ENCODE measurements at places on chromosomes 7 and 10.

GRCh38 chr7:149773446-149774236 lies at the start of gene ZNF467:
Gene ZNF467 (minus strand): TSS chr7:149773588. CDS start chr7:149771032, 2,556 bp downstream.
- DNase-seq = peak; percentile 27

DNA sequence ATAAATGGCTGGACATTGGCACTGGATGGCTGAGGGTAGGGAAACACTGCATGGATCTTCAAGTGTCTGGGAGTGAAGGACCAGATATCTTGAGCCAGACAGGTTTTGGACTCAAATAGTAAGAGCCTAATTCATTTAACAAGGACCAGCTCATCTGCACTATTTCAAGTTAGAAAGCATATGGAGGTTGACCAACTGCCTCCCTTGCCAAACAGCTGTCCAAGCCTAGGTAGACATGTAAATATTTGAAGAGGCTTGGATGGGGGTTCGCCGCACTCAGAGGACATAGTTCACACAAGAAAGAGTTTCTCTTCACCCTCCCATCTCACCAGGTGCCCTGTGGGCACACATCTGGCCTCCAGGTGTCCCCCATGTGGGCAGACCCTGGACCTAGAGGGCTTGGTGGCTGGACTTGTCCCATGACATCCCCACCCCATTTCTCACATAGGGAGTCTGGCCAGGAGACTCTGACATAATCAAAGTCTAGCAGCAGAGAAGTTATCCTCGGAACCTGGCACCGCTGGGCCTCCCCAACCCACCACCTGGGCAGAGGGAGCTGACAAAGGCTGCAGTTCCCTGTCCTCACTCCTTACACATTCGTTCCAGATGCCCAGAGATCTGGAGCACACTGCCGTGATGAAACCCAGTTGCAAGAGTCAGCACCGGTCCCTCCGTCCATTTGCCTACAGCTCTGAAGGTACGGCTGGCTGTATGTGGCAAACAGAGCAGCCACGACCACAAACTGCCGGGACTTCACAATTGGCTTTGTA lies 116.9 kb upstream of the GDF10 start:
- DNase-seq = no peak

- DNase-seq = no peak
These were observed 11.8 kb downstream of the ZAN start for GRCh38 chr7:100745184-100745583.

DNA sequence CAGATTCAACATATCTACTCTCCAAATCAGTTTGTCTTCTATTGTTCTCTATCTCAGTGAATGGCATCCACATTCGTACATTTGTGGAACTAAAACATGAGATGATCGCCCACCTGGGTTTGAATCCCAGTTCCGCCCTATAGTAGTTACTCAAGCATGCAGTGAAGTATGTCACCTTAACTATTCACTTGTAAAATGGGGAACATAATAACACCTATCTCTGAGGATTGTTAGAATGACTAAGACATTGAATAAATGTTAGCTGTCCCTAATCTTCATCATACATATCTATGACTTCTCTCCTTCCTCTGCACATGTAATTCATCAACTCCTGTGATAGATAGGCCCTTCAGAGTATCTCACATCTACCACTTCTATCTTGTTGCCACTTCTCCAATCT lies 24.7 kb downstream of the UBE2D1 start:
- no peak for DNase-seq

DNA sequence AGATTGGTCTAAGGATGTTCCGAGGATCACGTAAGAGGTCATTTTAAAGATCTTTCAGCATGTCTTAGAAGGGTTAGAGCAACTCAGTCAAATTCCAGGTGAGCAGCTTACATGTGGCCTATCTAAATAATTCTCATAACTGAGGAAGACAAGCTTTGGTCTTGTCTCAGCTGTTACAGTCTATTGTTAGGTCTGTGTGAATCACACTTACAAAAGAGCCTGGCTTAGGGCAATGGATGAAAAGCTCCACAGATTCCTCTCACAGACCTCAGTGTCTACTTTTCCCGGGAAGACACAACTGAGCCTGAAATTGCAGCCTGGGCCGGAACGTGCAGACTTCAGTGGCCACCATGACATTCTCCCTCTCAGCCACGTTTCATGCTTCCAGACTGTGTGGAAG lies 173.1 kb downstream of the INHBA start:
- no peak for DNase-seq

DNA sequence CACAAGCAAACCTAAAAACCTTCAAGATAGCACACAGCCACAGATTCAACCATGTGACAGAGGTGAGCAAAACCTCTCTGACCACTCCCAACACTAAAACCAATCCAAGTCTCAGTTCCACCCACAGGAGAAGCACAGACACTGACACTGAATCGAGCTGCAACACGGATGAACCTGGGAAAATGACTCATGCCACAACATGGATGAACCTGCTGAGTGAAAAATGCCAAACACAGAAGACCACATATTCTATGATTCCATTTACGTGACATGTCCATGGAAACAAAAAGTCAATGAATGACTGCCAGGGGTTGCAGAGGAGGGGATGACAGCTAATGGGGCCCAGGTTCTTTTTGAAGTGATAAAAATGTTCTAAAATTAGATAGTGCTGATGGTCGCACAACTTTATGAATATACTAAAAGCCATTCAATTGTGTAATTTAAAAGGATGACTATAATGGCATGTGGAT lies 22.0 kb downstream of the CYTH3 start:
- no peak for DNase-seq

DNA sequence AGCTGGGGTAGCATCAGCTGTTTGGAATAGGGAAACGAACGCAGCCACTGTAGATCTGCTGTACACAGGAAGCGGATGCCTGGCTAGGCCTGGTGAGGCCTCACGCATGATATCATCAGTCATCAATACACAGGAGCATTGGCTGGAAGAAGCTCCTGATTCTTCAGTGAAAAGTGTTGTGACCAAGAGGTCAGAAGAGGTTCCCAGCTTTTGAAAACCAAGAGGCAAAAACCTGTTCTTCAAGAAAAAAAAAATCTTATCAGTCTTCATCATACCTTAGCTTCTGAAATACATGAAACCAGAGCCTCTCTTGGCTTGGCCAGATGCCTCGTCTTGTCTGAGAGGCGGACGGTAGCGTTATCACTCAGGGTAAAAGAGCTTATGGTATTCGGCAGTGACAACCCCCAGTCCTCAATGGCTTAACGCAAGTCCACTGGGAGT lies 139.3 kb upstream of the TCF7L2 start:
- no peak for DNase-seq

DNA sequence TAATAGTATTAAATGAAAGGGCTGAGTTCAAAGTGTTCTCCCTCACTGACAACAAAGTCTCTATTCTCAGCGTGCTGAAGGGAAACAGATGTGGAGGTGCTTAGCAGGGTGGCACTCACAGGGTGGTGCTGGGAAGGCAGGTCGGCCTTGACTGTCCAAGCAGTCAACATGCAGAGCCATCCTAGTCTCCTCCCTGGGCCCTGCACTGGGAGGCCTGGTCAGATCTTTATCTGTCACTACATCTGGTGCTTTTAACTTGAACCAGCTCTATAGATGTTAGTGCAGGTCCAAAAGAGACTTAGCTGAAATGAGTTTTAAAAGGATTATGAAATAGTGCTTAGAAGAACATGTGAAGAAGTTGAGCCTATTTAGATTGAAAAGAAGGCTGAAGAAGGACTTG lies 82.1 kb downstream of the AVL9 start:
- DNase-seq = no peak

DNA sequence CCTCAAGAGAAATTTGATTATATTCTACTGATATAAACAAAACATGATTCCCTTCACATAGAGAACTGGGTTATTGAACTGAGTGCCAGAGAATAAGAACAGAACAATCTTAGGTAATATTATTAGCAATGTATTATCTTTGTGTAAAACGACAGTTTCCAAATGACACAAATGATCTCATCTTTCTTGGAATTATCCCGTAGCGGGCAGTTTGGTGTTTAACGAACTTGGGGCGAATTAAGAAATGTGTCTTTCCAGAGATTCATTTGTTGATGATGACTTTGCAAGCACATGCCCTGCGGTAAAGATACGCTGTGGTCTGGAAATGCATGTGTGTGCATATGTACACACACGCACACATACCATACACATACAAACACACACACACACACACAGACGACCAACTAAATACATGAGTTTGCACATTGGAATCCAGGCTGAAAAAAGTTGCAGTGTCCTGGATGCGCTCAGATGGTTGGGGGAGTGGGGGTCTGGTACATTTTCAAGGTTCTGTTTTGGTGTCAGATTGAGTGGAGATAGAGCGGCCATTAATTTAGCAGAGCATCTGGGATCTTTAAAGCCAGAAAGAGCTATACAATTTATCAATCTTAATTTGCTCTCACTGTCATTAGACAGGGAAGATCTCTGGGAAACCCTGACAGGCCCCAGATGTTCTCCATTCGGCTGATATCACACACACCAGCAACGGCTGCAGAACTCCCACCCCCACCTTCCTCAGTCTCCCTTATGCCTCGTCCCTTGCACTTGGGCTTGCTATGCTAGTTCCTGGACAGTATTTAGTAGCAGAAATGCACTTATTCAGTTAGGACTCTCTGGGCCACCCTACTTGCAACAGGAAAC lies 112.4 kb upstream of the FAM171A1 start:
- DNase-seq = no peak

- no peak for DNase-seq
These were observed 13.1 kb upstream of the LRMDA start for GRCh38 chr10:75418293-75418692.

GRCh38 chr7:1931256-1931950 lies 261.3 kb downstream of the ELFN1 start:
- DNase-seq = peak; percentile 13

DNA sequence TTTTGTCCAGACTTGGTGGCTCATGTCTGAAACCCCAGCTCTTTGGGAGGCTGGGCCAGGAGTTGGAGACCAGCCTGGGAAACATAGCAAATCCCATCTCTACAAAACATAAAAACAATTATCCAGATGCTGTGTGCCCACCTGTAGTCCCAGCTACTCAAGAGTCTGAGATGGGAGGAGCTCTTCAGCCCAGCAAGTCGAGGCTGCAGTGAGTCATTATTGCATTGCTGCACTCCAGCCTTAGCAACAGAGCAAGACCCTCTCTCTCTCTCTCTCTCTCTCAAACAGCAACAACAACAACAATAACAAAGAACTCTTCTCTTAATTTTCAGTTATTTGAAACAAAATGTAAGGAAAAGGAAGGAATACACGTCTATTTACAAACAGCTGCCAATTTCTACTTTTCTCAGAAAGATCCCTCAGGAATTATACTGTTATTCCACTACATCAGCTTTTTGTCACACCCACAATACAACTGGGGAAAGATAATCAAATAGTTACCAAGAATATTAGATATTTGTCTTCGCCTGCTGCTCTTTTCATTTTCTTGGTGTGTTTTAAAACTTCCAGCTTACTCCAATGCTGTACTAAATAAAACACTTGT lies 5.1 kb upstream of the TSPAN12 start:
- DNase-seq = no peak

DNA sequence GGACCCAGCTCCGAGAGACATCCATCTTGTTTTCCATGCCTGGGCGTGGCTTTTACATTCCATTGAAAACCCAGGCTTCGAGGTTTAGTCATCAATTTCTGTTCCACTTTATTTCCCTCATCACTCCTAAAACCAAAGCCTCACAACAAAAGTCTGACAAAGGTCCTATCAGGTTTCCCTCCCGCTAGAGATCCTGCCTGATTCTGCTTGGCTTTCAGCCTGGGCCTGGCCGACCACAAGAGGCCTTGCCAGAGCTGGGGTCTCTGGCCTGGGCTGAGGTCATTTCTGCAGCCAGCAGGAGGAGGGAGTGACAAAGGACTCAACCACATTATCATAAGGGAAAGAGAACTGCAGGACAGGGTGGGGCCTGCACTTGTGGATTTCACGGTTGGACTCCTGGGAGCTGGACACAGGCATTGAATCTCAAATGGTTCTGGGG lies 167.0 kb downstream of the FANK1 start:
- no peak for DNase-seq

GRCh38 chr10:18456984-18457383 lies 194.4 kb downstream of the NSUN6 start:
- no peak for DNase-seq

GRCh38 chr10:79400146-79401004 lies 45.0 kb downstream of the ZCCHC24 start:
- peak; percentile 33 for DNase-seq

DNA sequence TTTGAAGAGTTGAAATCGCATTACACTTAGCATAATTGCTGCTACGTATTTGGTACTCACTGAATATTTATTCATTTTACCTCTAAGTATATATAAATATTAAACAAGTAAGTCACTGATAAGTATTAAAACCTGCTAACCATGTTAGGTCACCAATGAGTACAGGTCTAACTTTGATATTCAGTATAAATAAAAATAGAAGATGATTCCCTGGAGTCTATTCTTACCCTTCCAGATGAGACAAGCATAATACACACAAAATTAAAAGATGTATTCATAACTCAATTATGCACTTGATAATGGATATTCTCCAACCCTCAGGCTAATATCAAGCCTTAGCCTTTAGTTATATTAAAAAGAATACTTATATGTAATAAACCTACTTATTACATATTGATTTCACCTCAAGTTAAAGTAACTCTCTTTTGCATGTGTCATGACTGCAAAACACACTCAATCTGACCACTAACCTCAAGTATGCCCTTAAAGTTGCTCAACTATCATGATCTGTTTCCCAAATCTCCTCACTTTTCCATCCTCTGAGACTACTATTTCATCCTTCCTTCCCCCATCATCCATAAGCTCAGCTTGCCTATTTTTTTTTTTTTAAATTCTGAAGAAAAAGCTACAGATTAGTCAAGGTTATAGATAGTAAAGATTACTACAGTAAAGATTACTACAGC lies 46.8 kb downstream of the IPMK start:
- DNase-seq = no peak

- peak; percentile 5 for DNase-seq
These were observed 125.0 kb downstream of the FOXP2 start for GRCh38 chr7:114539575-114539974.

DNA sequence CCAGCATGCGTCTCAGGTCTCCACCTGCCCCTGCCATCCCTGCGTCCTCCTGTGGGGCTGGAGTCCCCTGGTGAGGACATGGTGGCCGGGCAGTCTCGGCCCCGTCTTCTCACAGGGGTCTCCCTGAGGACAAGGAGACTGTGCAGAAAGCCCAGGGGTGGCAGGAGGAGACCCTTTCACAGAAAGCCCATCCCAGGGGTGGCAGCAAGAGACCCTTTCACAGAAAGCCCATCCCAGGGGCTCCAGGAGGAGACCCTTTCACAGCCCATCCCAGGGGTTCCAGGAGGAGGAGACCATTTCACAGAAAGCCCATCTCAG lies 14.8 kb upstream of the CHST12 start:
- no peak for DNase-seq

- DNase-seq = no peak
These were observed 341.2 kb downstream of the PTPRN2 start for GRCh38 chr7:158246272-158246959.

DNA sequence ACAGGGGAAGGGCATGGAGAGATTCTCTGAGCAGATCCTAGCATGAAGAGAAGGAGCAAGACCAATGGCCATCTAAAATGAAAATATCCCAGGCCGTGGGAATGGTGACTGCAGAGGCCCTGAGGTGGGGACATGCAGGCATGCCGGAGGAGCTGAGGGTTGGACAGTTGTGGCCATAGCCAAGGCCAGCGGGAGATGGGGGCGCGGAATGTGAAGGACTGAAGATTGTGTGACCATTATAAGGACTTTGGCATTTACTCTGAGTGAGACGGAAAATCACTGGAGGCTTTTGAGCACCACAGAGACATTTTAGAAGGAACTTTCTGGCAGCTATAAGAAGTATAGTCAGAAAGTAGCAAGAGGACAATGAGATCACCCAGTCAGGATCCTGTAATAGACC lies 341.1 kb downstream of the SFMBT2 start:
- no peak for DNase-seq

GRCh38 chr7:106773721-106774120 lies 91.4 kb upstream of the PIK3CG start:
- no peak for DNase-seq

Measured in kidney capillary endothelial cell (primary cell).